DMS153 (cell line): ENCODE measurements at places on chromosomes 4 and X.

DNA sequence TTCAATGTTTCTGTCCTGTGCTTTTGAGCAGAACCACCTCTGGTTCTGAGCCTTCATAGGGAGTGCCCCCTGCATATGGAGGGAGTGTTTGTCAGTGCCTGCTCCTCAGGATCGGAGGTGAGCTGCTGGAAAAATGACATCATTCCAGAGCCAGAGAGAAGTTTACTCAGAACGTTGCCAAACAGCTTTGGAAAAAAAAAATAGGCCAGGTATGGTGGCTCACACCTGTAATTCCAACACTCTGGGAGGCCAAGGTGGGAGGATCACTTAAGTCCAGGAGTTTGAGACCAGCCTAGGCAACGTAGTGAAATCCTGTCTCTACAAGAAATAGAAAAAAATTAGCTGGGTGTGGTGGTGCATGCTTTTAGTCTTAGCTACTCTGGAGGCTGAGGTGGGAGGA is 27.2 kb upstream of the PDLIM3 start:
- no peak for DNase-seq

DNA sequence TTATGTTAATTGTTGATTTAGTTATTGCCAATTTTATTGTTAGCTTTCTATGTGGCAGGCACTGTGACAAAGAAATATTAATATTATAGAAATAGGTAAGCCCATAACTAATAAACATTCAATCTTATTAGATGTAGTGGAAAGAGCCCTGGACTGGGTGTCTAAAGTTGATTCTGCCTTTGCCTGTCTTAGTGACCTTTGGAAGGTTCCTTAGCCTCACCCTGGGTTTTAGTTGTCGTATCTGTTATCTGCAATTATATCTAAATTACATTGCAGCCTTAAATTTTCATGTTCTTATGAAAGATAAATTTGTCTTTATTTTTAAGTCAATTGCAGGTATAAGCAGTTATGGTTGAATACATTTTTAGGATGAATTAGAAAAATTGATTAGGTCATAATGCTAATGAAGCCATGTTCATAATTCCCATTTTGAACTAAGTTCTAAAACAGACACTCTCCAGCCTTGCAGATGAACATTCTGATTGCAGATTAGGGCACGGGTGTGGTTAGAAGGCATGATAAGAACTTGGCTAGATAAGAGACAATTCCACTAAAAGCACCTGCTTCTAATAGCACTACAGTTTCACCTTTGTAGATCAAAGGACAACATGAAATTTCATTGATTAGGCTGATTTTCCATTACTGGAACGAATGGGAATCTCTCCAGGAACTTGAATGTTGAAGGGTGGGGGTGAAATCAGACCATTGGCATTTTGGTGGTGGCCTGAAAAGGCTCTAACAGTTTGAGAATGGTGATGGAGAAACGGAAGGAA is 17.3 kb upstream of the ENPEP start:
- DNase-seq = no peak

GRCh38 chr4:118683513-118683912 is 1.7 kb upstream of the METTL14 start:
- peak; percentile 4 for DNase-seq

DNA sequence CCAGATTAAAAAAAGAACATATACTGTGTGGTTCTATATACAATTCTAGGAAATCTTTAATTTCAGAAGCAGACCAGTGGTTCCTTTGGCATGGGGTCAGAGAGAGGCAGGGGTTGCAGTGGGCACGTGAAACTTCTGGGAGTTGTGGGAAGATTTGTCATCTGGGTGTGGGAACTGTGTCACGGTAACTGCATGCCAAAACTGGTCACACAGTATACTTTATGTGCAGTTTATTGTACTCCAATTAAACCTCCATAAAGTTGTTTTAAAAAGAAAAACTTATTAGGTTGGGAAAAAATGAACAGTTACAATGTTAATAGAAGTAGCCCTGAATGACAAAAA is 26.7 kb upstream of the STS start:
- no peak for DNase-seq

- DNase-seq = no peak
Measured at GRCh38 chr4:69718396-69719271, 41.8 kb downstream of the SULT1B1 start.

DNA sequence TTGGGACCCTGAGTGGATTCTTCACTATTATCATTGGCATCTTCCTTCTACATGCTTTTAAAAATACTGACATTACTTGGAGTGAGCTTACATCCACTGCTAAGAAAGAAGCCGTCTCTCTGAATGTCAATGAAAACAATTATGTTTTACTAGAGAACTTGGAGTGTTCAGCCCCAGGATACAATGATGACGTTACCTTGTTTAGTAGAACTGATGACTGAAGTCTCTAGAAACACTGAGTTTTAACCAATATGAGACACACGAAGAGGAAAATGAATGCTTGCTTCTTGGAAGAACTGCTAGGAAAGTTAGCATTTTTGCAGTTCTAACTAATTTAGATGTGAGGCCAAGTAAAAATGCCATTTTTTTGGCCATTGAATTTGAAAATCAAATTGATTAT is 19.4 kb downstream of the NIPAL1 start:
- no peak for DNase-seq

- DNase-seq = no peak
Measured at GRCh38 chrX:38768079-38768478, 33.2 kb upstream of the MID1IP1 start.

DNA sequence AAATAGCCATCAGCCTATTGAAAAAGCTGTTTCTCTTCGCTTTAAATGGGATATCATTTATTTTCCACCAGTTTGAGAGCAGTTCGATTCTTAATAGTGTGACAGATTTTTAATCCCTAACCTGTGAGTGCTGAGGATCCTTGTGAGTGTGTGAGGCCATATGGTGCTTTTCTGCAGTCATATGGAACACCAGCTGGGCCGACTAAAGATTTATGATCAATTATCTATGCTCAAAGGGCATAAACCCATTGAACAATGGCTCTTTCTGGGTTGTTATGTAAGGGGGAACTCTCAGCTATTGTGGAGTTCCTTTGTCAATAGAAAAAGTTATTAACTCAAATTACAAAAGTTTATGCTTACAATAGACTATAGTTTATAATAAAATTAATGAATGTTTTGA is 1003.6 kb downstream of the FAT4 start:
- DNase-seq = no peak

DNA sequence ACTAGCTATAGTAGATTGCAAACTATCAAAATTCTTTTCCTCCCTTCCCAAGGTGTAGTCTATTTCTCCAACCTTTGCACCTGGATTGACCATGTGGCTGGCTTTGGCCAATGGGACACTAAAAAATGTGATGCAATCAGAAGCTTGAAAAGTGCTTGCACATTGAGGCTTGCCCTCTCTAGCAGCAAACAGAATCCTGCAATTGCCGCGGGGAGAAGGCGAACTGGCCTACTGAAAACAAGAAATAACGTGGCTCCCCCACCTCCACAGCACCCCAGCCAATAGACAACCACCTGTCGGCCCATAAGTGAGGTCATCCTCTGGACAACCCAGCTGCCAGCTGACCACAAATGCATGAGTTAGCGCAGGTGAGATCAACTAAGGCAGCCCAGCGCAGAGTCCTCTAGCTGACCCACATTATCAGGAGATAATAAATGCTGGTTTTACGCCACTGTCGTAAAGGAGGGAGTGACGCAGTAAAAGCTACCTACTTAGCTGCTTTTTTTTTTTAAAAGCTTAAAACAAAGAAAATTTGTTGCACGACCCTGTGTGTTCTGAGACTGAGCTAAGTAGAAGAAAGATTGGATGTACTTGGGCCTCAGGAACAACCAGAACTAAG is 95.2 kb downstream of the GK start:
- no peak for DNase-seq

DNA sequence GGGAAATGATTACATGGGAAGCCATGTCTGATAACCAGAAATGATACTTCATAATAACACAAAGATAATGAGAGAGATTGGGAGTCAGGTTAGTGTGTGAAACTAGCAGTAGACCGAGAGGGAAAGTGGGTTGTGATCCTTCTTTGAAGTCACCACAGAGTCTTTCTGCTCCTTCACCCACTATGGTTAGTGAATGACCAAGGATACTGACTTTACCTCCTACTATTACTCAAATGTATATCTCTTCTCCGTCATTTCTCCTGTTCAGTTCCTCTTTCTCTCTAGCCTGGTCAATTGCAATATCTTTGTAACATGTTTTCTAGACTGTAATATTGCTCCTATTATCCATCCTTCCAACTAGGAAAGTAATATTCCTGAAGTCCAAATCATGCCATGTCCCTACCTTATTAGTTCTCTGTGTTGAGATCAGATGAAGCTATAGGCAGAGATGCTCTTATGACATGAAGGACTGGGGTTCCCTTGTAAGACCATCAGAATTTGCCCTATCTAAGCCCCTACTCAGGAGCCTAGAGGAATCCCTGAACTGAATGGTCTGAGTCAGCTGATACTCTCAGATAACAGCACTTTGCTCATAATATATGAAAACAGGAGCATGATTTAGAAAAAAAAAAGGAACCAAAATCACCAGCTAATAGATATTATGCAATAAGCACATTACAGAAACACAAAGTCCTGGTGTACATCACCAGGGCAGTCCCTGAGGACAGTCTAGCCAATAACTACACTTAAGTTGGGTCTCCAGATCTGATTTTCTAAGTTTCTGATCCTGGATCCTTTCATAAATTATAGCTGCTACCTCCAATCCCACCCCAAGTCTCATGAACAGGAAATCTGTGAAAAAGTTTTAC is 81.2 kb downstream of the SHROOM3 start:
- DNase-seq = no peak

DNA sequence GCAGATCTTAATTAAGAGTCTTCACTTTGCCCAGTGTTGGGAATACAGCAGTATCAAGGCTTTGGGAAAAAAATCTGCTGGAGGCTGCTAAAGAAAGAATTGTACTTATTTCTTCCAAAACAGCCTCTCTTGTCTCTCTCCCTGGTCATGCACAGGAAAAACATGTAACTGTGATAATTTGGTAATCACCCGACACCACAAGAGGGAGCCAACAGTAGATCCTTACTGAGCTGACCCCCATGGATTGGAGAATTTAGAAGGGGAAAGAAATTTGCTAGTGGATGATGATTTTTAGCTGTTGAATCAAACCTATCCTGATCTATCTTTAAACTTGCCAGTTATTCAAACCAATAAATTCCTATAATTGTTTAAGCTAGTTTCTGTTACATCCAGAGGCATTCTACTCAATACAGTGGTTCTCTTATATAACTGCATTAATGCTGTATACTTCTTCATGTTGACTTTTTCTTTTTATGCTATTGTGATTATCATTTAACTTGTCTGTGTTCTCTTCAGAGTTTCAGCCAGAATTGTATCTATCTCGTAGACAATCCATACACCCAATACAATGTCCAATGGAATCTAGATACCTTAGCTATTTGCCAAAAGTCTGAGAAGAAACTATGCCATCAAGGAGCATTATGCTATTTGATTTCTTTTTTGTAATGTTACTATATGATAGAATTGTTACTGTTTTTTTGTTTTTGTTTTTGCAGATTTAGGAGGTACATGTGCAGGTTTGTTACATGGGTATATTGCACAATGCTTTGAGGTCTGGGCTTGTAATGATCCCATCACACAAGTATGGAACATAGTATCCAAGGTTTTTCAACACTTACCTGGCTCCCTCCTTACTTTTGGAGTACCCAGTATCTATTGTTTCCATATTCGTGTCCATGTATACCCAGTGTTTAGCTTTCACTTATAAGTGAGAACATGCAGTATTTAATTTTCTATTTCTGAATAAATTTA is 31.3 kb upstream of the ARHGEF38 start:
- DNase-seq = no peak

DNA sequence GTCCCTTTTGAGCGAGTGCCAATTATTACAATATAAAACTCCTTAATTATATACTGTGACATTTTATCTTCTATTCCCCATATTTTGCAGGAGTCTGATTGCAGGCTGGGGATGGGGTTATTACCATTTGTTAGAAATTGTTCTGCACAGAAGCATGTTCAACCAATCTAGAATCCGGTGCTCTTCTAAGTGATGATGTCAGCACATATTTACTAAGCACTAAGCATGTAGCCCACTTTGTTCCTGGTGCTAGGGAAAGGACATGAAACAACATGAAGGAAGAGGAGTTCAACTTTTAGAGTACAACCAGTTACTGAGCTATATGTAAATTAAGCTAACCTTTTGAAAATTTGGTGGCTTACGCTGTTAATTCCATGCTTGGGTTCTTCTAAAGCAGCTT is 52.8 kb upstream of the IL1RAPL2 start:
- no peak for DNase-seq

GRCh38 chrX:133085785-133086184 is 11.1 kb downstream of the USP26 start:
- DNase-seq = no peak

- no peak for DNase-seq
Measured at GRCh38 chrX:139194571-139195280, 335.8 kb upstream of the F9 start.

DNA sequence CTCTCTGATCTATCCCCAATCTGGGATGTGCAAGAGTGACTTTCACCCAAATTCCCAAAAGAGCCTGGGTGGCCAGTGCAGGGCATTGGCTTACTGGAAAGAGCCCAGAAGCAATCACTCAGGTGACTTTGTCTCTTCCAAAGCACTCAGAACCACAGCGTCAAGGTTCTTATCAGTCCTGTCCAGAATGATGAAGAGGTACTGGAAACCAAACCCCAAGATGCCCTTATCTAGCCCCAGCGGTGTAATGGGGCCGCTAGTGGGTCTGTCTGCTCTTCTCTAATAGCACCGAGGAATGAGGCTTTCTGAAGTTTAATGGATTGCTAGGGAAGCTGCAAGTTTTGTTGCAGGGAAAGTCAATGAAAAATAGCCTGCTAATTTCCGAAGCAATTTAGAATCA is 21.6 kb downstream of the CLNK start:
- DNase-seq = no peak

GRCh38 chr4:102174719-102175189 is 170.5 kb downstream of the SLC39A8 start:
- DNase-seq = no peak
